Suppressor macrophage treated with lipopolysaccharide for 4 hours (primary cell): ENCODE measurements at places on chromosomes 6 and 20.

DNA sequence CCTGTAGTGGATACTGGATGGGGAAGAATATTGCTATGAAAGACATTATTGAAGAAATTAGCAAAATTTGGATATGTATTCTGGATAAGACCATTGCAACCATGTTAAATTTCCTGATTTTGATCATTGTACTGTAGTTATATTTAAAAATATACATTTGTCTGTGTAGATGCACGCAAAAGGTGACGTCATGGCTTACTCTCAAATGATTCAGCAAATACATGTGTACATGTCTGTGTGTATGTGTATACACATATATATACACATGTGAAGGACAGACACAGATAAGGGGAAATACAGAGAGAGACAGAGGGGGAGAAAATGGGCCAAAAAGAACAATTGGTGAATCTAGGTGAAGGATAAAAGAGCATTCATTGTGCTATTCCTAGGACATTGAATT, 82.3 kb upstream of the PLCB4 start:
- no peak for DNase-seq

GRCh38 chr6:40996591-40997233, 42.3 kb downstream of the UNC5CL start:
- no peak for DNase-seq

- DNase-seq = peak; percentile 48
Measured at GRCh38 chr6:111482188-111482958, 645 bp downstream of the REV3L start.

DNA sequence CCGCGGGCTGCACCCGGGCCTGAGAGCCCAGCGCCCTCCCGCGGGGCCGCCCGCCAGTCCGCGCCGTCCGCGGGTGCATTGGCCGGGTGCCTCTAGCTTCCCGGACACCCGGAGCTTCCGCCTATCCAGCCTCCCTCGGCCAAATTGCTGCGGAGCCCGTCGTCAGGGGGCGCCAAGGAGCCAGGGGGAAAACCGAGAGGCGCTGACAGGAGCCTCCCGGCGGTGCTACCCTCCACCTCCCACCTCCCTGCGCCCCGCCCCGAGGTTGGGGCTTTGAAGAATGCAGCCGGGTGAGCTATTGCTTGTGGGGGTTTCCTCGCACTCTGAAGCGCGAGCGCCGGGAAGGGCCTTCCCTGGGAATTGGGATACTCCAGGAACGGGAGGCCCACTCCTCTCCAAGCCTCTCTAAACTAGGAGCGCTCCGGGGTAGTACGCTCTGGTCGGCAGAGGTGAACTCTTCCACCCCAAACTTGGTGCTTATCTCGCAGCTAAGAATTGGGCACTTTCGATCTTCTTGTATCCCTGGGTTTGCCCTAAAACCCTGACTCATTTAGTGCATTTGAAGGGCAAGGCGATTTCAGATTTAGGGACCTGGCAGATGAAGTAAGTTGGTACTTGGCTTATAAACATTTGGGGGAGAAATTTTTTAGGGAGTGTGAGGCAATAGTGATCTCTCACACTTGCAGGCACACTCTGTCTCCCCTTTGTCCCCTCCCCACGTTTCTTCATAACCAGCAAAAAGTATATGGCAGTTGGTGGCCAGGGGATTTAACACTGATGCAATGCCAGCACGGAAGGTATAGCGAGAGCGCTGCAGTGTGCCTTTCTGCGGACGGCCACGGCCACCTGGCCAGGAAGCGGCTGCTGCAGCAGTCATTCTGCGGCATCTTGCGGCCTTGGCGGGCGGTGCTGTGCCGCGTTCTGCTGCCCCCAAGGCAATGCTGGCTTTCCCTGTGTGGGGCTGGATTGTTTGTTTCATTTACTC, 556 bp downstream of the BEND6 start:
- peak; percentile 89 for DNase-seq

DNA sequence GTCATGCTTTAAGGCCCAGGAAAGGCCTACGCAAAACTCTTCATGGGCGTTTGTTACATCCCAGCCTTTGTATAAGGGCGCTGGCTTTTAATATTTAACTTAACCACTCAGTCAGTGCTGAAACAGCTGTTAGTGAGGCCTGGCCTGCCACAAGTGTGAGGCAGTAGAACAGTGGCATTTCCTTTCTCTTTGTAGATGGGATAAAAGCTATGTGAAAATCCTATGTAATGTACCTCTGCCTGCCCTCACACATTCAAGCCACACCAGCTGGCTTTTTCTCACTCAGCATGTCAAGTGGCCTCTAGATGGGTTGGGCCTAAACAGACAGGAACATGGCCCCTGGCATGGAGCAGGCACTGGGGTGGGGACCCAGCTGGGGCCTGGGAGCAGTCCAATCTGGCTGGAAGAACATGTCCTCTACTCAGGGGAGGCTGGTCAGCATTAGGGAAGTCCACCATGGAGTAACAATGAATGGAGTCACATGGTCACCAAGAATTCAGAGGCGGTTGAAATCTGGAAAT, 20.7 kb downstream of the CGA start:
- DNase-seq = no peak

GRCh38 chr20:46073443-46073842, 16.3 kb downstream of the NCOA5 start:
- no peak for DNase-seq

DNA sequence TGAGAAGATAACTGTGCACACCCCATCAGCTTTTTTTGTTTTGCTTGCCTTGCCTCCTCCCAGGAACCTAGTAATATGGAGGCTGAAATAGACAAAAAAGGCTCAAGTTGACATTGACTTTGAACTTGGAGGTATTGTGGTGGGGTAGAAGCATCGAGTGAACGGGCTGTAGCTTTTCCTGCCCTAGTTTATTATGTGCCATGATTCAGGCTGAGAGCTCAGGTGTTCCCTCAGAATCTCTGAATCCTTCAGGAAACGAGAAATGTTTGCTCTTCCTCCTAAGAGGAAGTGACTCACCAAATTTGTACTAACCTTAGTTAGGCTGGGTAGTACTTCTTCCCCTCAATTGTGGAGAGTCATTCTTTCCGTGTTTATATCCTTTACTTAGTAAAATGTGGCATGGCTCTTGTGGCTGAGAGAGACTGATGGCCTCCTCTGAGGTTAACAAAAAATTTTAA, 98.8 kb downstream of the SASH1 start:
- DNase-seq = peak; percentile 27

DNA sequence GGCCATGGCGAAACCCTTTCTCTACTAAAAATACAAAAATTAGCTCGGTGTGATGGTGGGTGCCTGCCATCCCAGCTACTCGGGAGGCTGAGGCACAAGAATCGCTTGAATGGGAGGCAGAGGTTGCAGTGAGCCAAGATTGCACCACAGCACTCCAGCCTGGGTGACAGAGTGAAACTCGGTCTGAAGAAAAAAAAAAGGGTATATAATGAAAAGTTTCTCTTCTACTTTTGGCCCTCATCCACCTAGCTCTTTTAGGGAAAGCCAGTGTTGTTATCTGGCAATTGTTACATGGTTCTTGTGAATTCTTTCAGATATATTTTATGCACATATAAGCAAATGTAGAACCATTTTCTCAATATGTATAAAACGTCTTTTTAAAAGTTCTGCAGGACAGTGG, 19.0 kb downstream of the KIF3B start:
- DNase-seq = no peak

DNA sequence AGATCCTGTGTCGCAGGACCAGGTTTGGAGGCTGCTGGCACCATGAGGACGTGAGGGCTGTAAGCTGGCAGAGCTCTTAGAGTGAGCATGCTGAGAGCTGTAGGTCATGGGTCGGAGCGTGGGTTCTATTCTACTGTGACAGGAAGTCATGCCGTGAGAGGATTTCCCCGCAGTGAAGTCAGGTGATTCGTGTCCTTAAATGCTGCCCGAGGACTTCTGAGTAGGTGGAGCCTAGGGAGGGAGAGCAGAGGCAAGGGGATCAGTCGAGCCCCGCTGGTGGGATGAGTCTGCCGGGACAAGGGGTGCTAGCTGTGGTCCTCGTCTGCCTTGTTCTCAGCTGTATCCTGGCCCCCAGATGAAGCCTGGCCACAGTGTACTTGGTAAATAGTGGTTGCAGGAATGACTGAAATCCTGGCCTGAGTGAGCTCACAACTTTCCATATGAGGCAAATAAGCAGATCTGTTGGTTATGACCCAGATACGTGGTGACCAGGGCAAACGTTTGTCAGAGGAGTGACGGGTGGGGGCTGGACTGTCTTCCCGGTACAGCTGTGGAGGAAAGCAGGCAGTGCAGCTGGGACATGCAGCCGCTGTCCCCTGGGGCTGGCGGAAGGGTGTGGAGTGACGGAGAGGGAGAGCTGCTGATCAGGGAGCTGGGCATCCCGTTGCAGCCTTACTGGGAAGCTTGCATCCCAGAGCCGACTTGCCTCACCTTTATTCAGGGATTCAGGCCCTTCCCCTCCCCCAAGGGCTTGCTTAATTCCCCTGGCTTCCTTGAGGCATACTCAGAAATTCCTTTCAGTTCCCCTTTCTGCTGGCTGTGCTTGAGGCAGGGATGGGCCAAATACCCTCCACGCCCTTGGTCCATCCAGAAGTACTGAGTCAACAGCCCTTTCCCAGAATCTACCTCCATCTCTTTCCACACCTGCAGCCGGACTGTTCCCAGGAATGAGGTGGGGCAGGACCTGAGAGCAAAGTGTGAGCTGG, 250.9 kb upstream of the RREB1 start:
- peak; percentile 93 for DNase-seq

DNA sequence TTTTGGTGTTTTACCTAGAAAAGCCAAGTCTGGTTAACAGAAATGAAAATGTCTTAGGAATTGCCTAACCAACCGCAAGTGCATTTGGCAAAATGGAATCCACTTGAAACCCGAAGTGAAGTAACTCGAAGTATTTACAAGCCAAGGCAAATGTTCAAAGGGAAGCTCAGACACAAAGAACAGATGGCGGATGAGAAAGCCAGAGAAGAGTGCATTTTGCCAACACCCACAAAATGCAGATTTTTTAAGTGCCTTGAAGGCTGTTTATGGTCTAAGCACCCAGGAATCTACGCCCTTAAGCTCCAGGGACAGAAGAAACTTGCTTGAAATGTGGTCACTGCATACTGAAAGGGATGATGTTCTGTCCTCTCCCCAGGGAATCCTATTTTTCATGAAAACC, 70.0 kb upstream of the TBXT start:
- no peak for DNase-seq

DNA sequence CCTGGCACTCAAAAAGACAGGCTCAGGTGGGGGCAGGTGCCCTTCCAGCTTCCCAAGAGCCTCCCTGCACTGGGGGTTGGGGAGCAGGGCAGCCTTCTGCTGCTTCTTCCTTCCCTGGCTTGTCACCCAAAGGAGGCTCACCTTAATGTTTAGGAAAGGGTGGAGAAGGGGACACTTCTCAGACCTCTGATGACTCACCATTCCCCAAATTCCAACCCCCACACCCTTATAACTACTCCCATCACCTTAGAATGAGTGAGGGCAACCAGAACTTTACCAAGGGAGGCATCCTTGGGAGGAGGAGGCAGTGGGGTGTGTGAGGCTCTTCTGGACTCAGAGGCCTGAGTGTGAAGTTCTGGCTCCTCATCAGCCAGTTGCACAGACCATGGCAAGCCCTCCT, 15.2 kb upstream of the FOXP4 start:
- no peak for DNase-seq

DNA sequence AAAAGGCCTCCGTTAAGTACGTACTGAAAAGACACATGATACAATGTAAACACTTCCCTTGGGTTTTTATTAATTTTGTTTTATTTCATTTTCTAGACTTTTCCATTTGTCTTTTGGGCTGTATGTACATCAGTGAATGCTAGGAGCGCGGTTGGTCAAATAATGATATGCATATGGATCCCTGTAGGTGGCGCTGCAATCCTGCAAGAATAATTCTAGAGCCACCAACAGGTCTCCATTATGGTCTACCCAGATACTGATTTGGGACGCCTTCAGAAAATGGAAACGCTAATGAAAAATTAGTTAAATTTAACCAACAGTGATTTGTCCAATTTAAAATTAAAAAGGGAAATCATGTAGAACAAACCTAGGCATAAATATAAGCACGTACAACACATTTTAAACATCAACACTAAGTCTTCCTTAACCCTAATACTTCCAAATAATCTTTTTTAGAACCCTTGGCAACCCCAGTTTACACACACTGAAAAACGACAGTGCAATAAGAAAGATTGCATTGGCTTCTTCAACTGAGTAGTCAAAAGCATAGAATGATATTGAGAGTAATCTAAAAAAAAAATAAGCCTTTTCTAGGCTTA, 433.5 kb downstream of the RFPL4B start:
- DNase-seq = peak; percentile 91

GRCh38 chr20:24827603-24828295, 121.3 kb upstream of the CST7 start:
- DNase-seq = no peak

- no peak for DNase-seq
Measured at GRCh38 chr20:2183381-2183780, 81.8 kb downstream of the STK35 start.
